ENCODE measurements at places on chromosomes 7 and 10.
A peak's percentile ranks its signal among the peaks of the same experiment; 100 is the strongest.

- DNase-seq: no peak
These were observed 55.8 kb downstream of the FAM53B start for GRCh38 chr10:124688386-124688785.

GRCh38 chr10:5184987-5185775 lies at the start of gene AKR1C8:
Gene AKR1C8, minus strand, starts transcription at chr10:5185150. Its CDS starts 46 bp downstream, at chr10:5185104.
- DNase-seq: no peak

GRCh38 chr7:97104719-97105238 lies 12.7 kb upstream of the SDHAF3 start:
- peak; percentile 88 for DNase-seq

DNA sequence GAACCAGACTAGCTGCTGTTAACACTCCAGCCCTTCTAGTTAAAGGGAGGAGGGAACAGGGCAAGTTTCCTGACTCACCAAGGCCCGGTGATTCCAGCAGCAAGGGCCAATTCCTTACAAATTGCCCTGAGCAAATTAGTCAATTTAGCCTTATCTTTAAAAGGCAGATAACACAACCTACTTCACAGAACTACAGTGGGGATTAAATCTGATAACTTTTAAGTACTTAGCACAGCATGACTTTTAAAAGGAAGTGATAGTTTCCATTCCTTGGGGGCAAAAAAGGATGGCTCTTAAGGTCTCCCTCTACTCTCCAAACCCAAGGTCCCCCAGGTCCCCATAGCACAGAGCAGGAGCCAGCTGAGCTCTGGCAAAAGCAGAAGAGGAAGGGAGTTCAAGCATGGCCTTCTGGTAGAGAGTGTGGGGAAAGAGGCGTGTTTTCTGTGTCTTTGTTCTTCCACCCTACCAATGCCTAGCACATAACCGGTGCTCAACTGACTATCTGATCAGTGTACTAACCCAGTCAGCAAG lies 4.0 kb downstream of the CDCA7L start:
- DNase-seq: no peak

GRCh38 chr7:130982160-130982638 lies 248.2 kb upstream of the KLF14 start:
- peak; percentile 64 for DNase-seq

- DNase-seq: no peak
These were observed 11.7 kb upstream of the RAMP3 start for GRCh38 chr7:45145881-45146280.

GRCh38 chr7:112892263-112892662 lies 102.1 kb upstream of the TMEM168 start:
- DNase-seq: no peak

DNA sequence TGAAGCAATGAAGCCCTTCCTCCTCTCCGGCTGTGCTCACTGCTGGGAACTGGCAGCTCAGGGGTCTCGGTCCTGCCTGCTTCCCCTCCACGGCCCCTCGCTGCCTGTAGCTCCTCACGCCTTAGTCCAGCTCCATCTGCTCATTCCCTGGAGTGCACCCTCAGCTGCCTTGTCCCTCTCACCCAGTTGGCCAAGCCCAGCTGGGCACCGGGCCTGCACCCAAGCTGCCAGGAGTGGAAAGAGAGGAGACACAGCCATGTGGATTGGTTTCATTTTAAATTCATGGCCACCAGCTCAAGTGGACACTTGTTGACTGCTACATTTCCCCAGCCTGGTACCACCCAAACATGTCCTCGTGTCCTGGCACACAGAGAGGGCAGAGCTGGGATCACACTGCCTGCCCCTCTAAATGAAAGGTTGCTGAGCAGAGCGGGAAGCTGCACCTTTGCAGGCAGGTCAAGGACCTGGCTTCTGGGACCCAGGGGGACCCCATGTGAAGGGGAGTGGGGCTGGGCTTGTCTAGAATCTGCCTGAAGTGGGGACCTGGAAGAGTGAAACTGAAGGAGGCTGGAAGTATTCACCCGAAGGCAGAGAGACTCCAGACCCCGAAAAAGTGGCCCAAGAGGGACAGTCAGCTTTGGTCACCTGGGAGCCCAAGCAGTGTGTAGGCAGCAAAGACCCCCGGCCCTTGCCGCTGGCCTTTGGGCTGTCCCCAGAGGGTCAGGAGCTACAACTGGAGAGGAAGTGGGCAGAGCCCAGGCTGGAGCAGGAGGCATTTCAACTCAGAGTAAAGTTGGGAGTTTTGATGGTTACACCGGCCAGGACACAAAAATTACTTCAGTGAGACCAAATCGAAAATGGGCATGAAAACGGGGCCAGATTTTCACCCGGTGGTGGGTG lies 15.0 kb upstream of the BNIP3 start:
- DNase-seq: no peak

DNA sequence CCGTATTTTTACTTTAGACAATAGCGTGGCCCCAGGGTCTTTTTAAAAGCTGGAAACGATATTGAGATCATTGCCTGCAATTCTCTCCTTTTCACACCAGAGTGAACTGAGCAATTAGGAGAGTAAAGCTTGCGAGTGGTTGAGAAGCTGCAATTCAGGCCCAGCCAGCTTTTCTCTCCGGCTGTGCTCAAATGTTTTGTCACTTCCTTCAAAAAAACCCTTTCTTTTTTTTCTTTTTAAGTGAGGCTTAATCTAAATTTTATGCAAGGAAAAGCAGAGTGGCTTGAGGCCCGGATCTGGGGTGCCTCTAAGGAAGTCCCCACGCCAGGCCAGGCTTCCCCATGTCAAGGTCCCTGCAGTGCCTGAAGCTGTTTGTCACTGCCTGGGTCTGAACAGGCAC lies 433.9 kb downstream of the GLRX3 start:
- DNase-seq: no peak

DNA sequence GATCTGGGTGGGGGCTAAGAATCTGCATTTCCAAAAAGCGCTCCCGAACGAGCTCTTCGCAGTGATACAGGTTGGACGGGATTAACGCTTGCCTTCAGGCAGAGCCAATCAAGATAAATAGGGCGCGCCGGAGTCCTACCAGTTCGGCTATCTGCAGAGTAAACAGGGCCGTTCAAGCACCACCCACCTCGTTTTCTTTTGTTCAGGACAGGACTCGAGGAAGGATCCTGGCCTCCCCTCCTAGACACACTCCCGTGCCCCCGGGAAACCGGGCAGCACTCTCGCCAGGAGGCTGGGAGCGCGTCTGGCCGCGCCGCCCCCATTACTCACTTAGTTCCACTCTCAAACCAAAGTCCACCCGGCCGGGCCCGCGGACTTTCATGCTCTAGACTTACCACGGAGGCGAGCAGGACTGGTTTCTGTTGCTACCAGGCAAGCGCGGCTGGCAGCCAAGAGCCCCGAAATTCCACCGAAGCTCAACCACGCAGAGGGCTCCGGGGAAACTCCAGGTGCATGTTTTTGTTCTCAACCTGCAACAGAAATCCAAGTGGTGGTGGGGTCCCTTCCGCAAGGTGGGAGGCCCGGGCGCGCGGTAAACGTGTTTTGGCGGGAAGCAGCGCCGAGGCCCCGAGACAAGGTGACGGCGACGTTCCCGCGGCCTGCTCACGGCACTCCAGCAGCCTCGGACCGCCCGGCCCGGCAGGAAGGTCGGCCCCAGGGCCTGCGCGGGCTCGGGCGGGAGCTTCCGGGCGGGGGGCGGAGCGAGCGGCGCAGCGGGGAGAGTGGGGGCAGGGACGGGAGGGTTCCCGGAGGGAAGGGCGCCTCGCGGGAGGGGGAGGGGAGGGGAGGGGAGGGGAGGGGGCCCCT lies 12.7 kb downstream of the HNRNPF start:
- peak; percentile 20 for DNase-seq

DNA sequence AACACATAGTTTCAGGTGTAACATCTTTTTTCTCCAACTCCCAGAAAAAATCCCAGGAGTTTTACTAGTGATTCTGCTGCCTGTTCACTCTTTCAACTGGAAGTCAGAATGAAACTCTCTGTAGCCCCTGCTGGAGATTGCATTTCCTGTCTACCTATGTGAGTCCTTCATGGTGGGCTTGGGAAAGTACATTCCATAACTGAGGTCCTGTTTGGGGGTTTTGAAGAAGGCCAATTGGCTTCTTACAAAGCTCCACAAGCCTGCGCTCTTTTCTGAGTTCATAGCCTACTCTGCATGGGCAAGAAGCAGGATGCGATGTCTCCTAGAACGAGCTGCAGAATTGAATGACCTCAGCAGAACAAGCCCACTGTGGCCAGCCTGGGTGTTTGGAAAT lies 86.7 kb downstream of the LYZL2 start:
- no peak for DNase-seq

- no peak for DNase-seq
These were observed 188.4 kb downstream of the DYNC1I1 start for GRCh38 chr7:95960706-95961244.

DNA sequence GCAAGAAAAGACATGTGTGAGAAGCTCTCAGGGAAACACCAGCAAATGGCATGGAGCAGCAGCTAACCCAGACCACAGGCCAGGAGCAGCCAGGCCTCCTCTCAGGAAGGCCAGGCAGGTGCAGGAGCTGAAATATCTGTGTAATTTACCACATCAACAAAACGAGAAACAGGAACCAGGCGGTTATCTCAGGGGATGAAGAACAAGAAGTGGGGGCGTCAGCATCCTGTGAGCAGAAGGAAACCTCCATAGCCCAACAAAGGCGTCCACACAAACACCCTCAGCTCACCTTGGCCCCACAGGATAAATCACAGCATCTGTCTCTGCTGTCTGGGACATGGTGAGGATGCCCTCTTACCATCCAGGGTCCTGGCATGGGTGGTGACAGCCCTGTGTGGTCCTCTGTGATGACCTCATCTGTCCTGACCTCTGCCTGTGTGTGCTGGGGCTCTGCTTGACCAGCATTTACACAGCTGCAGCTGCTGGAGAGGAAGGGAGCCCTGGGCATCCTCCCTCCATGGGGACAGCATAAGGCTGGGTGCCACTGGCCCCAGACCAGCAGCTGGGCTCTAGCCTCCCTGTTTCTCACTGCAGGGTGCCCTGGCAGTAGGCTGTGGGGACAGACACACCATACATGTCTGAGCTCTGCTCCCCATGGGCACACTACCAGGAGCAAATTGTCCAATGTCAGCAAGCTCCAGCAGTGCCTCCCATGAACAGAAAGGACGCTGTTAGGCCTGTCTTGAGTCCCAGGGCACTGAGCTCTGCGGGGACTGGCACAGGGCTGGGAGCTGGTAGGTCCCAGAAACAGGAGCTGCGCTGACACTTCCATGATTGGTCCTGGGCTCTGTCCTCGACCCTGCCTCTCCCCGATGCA lies 34.6 kb downstream of the ANXA8 start:
- DNase-seq: peak; percentile 95

All from hematopoietic multipotent progenitor cell (in vitro differentiated cells).